ENCODE measurements at places on chromosomes 12 and 14.

GRCh38 chr14:87575378-87575777, 417.6 kb downstream of the GALC start:
- no peak for DNase-seq

DNA sequence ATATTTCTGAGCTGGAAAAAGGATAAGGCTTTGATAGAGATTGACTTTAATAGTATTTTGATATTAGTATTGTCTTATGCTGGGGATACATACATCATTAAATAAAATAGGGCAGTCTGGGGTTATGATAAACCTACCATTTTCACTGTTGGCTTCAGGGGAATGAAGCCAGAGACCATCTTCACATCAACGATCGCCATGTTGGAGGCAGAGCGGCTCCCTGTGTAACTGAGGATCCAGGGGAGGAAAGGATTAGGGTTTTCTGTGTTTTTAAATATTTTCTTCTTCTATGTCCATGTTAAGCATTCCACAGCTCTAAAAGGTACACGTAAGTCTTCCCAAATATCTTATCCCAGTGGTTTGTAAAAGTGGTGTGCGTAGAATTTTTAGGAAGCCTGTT, 45.4 kb downstream of the A2M start:
- no peak for DNase-seq

DNA sequence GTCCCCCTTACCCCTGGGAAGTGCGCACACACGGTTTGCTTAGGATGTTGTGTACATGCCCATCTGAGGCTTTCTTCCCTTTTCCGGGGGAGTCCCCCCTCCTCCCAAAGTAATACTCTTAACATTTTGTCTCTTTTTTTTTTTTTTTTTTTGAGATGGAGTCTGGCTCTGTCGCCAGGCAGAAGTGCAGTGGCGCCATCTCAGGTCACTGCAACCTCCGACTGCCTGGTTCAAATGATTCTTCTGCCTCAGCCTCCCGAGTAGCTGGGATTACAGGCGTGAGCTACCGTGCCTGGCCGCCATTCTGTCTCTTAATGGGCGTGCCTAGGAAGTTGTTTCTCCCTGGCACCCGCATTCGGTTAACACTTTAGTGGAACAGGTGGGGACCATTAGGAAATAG, 4.5 kb upstream of the GMFB start:
- DNase-seq: no peak

DNA sequence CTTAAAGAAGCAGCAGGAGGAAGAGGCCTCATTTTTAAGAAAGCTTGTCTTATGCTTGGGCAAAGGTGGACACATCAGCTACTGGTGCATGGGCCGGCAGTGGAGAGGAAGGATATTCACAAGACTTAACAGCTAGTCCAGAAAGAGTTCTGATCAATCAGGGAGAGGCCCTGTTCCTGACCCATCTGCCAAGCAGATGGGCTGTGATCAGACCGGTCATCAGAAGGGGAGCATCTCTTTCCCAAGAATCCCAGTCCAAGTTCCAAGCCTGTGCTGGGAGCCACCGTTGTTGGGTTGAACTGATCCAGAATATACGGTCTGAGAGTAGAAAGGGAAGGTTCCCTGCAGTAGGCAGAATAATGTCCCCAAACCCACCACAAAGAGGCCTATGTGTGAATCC, 32.7 kb upstream of the SOCS2 start:
- DNase-seq: no peak

DNA sequence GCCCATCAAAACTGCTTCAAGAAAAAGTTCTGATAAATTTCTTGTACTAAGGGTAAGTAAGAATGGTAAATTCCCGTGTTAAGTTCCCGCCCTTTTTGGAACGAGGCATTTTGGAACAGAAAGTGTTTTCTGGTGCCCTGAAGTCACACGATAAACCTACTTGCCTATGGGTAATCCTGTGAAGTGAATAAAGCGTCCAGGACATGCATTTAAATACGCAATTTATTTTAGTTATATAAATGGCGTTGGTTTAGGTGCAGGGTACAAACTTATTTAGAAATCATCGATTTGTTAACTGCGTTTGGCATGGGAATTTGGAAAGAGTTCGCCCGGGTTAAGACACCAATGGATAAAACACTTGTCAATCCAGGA, 715 bp upstream of the RAP1B start:
- no peak for DNase-seq

DNA sequence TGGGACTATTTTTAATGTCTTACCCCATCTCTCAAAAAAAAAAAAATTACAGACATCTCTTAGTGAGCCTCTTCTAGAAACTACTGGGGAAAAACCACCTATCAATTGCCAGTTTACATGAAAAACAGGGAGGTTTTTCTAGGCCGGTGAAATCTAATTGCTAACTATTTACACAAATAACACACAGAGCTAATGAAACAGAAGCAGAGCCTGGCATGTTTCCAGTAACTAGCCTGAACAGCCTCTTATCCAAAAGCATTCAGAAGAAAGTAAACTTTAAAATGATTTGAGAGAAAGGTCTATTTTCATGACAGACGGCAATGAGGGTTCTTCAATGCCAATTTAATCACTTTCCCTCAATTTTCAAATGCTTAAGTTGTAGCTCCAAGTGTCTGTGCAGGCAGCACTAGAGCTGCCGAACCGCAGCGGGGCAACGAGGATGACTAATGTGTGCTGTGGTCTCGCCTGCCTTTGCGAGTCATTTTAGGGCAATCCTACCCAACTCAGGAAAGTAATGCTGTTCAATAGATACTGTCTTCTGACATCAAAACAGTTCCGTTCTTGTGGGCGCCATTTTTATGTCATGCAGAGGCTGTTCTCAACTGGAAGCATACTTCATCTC, 84.6 kb downstream of the SETD3 start:
- no peak for DNase-seq

GRCh38 chr14:57889245-57889644, 23.4 kb upstream of the SLC35F4 start:
- no peak for DNase-seq

GRCh38 chr14:55301437-55302121, 30.4 kb downstream of the FBXO34 start:
- DNase-seq: no peak

DNA sequence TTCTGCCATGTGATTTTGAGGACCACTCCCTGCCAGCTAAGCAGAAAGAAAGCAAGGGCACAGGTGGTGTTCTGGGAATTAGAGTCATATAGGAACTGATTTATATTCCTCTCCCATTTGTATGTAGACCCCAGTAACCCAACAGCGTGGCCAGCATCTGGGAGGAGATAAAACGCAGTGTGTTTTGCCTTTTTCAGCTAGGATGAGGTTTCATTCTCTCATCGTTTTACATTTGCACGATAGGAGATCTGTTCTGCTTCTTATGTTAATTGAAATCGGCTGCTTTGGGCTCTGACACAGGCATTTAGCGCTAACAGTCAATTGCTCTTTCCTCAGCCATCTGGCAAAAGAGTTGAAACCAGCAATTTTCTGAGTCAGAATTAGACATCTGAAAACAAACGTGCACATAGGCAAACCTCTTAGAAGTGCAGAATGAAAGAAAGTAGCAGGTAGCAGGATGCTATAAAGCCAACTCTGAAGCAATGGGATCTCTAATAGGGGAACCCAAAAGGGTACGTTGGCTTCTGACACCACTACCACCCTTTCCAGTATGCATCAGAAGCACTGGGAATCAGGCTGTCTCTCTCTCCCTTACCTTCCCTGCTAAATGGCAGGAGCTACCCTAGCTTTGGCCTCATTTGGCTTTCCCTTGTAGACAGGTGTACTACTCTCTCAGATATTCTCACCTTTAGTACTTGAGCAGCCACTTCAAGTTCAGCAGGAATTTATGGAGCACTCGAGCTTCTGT, 219.1 kb downstream of the PHLDA1 start:
- no peak for DNase-seq

GRCh38 chr12:8108808-8109398, 14.5 kb upstream of the CLEC4A start:
- DNase-seq: peak; percentile 33
